Activated T-helper 2 cell treated with anti-CD3 and anti-CD28 coated beads, Interferon-gamma antibody, Interleukin-2, Interleukin-4, amounts not matched to agents 10 μg/mL and 5 μg/mL and 100 μg/mL, durations not matched to agents 14 hours and 24 hours and 36 hours (primary cell): ENCODE measurements at places on chromosomes 7 and 10.
A peak's percentile ranks its signal among the peaks of the same experiment; 100 is the strongest.

- H3K27ac ChIP-seq = no peak overlapping the region
- DNase-seq = no peak
- peaks cover 16% of the 10 kb centered on the region for H3K4me1 ChIP-seq
- H3K27me3 ChIP-seq = no peaks in the 10 kb centered on the region
- H3K4me3 ChIP-seq = no peak overlapping the region
- H3K36me3 ChIP-seq = no peaks in the 10 kb centered on the region
Measured at GRCh38 chr10:60490013-60490412, 100.3 kb upstream of the ANK3 start.

DNA sequence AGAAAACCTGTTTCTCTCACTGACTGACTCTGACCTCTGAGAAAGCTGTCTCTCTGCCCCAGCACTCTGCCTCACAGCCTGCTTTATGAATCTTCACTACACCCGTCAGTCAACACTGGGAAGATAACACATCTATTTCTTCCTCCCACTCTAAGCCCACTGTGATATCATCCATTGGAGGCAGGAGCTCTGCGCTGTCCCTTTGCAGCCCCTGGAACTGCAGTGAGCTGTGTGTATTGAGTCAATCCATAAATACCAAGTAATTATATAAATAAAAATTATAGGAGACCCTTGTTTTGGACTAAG, 17.2 kb upstream of the FXYD4 start:
- peaks cover 6% of the 10 kb centered on the region for H3K27me3 ChIP-seq
- H3K4me3 ChIP-seq = no peak overlapping the region
- peaks cover 28% of the 10 kb centered on the region for H3K4me1 ChIP-seq
- no peaks in the 10 kb centered on the region for H3K36me3 ChIP-seq
- no peak for DNase-seq

GRCh38 chr7:74020390-74020789, 7.6 kb upstream of the ELN start:
- no peak overlapping the region for H3K27ac ChIP-seq
- no peaks in the 10 kb centered on the region for H3K4me1 ChIP-seq
- peaks cover 8% of the 10 kb centered on the region for H3K27me3 ChIP-seq
- H3K36me3 ChIP-seq = no peaks in the 10 kb centered on the region
- H3K4me3 ChIP-seq = no peak overlapping the region
- no peak for DNase-seq

DNA sequence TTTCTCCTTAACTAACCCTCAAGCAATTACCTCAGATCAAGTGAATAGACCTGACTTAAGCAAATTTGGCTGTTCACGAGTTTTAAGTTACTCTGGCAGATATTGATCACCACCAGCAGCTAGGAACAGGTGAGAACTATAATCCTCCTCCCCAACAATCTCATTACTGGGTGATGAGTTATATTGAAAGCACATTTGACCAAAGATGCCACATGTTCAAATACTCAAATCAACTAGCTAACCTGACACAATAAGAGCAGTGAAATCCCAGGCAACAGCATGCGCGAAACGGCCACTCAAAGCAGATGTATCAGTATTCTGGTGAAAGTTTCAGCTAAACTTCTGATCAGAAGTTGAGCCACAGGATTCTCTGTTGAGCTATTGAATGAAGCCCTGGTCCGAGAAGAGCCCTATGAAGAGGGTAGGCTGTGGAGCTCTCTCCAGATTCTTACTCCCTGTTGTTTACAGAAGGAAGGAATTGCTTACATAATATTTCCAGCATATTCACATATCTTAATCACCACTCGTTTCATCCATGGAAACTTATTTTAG, 52.6 kb downstream of the CAV1 start:
- no peak overlapping the region for H3K27ac ChIP-seq
- H3K27me3 ChIP-seq = peaks cover 4% of the 10 kb centered on the region
- no peak overlapping the region for H3K4me3 ChIP-seq
- no peak for DNase-seq
- peaks cover 17% of the 10 kb centered on the region for H3K4me1 ChIP-seq

DNA sequence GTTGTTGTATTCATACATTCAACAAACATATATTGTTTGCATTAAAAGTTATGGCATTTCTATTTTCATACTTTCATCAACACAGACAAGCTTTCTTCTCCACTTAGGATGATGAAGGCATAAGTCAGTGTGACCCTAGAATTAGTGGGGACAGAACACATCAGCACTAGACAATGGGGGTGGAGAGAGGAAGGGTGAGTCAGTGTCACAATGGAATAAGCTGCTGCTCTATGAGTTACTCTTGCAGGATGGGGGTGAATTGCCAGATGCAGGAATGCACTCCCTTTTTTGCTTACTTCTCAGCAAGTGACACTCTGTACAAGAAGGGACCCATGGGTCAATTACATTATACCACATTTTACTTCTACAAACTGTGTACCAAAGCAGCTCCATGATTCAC, 74.0 kb downstream of the DGKI start:
- peaks cover 4% of the 10 kb centered on the region for H3K4me1 ChIP-seq
- H3K36me3 ChIP-seq = no peaks in the 10 kb centered on the region
- H3K4me3 ChIP-seq = peak overlapping the region; percentile 24
- H3K27ac ChIP-seq = no peak overlapping the region
- no peak for DNase-seq
- H3K27me3 ChIP-seq = no peaks in the 10 kb centered on the region

- no peak overlapping the region for H3K27ac ChIP-seq
- no peak overlapping the region for H3K4me3 ChIP-seq
- no peaks in the 10 kb centered on the region for H3K36me3 ChIP-seq
- no peaks in the 10 kb centered on the region for H3K27me3 ChIP-seq
- no peak for DNase-seq
- no peaks in the 10 kb centered on the region for H3K4me1 ChIP-seq
Measured at GRCh38 chr10:61040399-61041016, 96.5 kb upstream of the RHOBTB1 start.

DNA sequence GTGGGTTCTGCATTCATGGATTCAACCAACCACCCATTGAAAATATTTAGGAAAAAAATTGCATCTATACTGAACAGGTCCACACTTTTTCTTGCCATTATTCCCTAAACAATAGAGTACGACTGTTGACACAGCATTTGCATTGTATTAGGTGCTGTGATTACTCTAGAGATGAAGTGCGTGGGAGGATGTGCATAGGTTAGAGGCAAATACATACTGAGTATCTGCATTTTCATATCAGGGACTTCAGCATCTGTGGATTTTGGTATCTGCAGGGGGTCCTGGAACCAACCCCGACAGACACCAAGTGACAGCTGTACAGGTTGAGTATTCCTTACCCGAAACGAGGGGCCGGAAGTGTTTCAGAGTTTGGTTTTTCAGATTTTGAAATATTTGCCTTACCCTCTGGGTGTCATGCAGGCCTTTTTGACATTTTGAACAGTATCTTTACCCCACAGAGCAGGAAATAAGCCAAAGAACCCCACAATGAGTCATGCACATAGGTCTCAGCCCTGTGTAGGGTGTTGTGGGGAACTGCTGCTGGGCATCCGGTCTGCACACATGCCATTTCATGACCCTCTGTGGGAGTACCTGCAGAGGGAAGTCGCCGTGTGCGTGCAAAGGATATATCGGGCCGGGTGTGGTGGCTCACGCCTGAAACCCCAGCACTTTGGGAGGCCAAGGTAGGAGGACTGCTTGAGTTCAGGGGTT, 14.5 kb downstream of the NUDT5 start:
- H3K4me3 ChIP-seq = peak overlapping the region; percentile 13
- H3K36me3 ChIP-seq = peaks cover 79% of the 10 kb centered on the region
- H3K4me1 ChIP-seq = peaks cover 26% of the 10 kb centered on the region
- peak; percentile 69 for DNase-seq
- no peaks in the 10 kb centered on the region for H3K27me3 ChIP-seq
- H3K27ac ChIP-seq = peak overlapping the region; percentile 88

DNA sequence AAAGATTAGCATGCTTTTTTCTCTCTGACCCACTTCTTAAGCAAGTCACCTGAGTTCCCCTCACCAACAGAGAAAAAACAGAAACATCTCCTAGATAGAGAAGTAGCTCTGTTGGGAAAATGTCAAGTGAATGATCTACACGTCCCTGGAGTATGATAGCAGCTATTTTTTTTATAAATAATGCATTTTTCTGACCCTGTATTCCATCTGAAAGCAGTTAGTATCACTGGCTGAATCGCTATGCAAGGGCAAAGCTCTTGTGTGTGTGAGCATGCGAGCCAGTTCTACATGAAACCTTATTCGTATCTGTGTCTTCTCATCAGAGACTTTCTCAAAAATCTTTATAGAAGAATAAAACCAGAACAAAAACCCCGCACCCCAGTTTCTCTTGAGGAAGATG, 8.2 kb downstream of the ANKMY2 start:
- peaks cover 3% of the 10 kb centered on the region for H3K4me1 ChIP-seq
- H3K36me3 ChIP-seq = peaks cover 9% of the 10 kb centered on the region
- no peak for DNase-seq
- H3K27me3 ChIP-seq = no peaks in the 10 kb centered on the region

GRCh38 chr7:135239263-135239662, 5.6 kb downstream of the STRA8 start:
- H3K36me3 ChIP-seq = no peaks in the 10 kb centered on the region
- H3K27me3 ChIP-seq = peaks cover 17% of the 10 kb centered on the region
- no peak overlapping the region for H3K27ac ChIP-seq
- no peak overlapping the region for H3K4me3 ChIP-seq
- peaks cover 10% of the 10 kb centered on the region for H3K4me1 ChIP-seq

DNA sequence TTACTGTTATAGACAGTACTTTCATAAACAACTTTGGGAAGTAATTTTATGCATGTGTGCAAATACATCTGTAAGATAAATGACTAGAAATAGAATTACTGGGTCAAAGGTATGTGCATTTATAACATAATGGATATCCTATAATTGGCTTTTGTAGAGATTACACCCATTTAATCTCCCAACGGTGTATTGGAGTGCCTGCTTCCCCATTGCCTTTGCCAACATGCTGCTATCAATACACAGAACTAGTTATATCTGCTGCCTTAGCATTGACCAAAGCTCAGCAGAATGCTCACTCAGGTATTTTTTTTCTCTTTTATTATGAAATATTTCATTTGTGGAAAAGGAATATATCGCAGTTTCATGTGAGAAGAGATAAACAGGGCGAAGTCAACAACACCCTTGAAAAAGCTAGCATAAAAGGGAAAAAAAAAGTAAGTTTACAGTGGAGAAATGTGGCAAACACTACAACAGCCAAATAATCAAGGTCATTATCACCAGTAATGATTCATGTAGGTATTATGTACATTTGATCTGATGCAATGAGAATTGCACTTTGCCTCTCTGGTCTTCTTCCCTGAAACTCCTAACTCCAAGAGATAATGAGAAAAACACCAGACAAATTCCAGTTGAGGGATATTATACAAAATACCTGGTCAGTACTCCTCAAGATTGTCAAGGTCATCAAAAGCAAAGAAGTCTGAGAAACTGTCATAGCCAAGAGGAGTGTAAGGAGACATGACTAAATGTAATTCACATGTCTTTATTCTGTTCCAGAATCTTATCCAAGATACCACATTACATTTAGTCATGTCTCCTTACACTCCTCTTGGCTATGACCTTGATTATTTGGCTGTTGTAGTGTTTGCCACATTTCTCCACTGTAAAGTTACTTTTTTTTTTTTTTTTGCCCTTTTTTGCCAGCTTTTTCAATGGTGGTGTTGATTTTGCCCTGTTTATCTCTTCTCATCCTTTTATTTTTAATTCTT, 36.8 kb downstream of the MARCHF5 start:
- H3K4me1 ChIP-seq = no peaks in the 10 kb centered on the region
- H3K27me3 ChIP-seq = no peaks in the 10 kb centered on the region
- H3K27ac ChIP-seq = no peak overlapping the region
- H3K4me3 ChIP-seq = no peak overlapping the region
- peaks cover 19% of the 10 kb centered on the region for H3K36me3 ChIP-seq

- peaks cover 3% of the 10 kb centered on the region for H3K36me3 ChIP-seq
- DNase-seq = no peak
- peaks cover 10% of the 10 kb centered on the region for H3K4me1 ChIP-seq
- no peaks in the 10 kb centered on the region for H3K27me3 ChIP-seq
- H3K27ac ChIP-seq = no peak overlapping the region
Measured at GRCh38 chr10:110487411-110488331, 10.0 kb upstream of the DUSP5 start.

DNA sequence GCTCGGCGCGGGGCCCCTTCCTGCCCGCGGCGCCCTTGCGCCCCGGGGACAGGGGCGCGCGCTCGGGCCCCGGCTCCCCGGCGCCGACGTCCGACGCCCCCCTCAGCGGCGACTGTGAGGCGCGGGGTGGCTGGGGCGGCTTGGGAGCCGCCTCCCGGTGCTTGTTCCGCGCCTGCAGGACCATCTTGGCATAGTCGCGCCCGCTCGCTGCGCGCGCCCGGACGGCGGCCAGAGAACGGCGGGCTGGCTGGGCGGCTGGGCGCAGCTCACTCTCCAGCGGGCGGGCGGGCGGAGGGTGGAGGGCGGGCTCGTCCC, at the start of gene DPY19L1:
TSS of gene DPY19L1 (minus strand) at position 275 of the 315 bp plus-strand sequence. CDS start at position 184, 91 bp downstream.
- H3K27me3 ChIP-seq = peaks cover 27% of the 10 kb centered on the region
- peaks cover 23% of the 10 kb centered on the region for H3K4me1 ChIP-seq
- H3K36me3 ChIP-seq = no peaks in the 10 kb centered on the region
- DNase-seq = no peak
- peak within 1 kb of the TSS; percentile 95 for H3K4me3 ChIP-seq
- peak within 1 kb of the TSS; percentile 88 for H3K27ac ChIP-seq
